ENCODE measurements at places on chromosomes 1 and 21.

GRCh38 chr1:5901150-5901549, 91.1 kb downstream of the NPHP4 start:
- DNase-seq, result no peak

- DNase-seq, result no peak
These were observed 650.3 kb downstream of the AJAP1 start for GRCh38 chr1:5304702-5305101.

- no peak for DNase-seq
These were observed 408 bp downstream of the LMO4 start for GRCh38 chr1:87329051-87329525.

DNA sequence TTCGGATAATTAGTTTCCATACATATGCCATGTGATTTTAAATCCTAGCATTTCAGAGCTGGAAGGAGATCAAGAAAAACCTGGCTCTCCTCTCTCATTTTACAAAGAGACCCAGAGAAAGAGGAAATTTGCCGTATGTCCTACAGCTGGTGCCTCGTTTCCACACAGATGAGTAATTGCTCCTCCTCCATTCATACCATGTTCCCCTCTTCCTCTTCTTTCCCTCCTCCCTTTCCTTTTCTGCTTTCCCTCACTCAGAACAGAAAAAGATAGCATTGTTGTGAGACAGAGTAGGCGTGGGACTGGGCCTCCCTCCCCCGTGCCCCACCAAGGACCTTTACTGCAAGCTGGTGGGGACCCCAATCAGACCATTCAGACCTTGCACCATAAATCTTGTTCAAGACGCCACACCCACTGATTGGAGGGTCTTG, 13.7 kb upstream of the SLC44A3 start:
- DNase-seq, result no peak

- no peak for DNase-seq
These were observed 184.6 kb upstream of the JUN start for GRCh38 chr1:58968360-58968952.

- DNase-seq, result no peak
These were observed 29.1 kb downstream of the ARID1A start for GRCh38 chr1:26724926-26725325.

GRCh38 chr1:6460301-6461050, 5.5 kb downstream of the TNFRSF25 start:
- DNase-seq, result no peak

- no peak for DNase-seq
These were observed 44.0 kb downstream of the MORN1 start for GRCh38 chr1:2347409-2347785.

DNA sequence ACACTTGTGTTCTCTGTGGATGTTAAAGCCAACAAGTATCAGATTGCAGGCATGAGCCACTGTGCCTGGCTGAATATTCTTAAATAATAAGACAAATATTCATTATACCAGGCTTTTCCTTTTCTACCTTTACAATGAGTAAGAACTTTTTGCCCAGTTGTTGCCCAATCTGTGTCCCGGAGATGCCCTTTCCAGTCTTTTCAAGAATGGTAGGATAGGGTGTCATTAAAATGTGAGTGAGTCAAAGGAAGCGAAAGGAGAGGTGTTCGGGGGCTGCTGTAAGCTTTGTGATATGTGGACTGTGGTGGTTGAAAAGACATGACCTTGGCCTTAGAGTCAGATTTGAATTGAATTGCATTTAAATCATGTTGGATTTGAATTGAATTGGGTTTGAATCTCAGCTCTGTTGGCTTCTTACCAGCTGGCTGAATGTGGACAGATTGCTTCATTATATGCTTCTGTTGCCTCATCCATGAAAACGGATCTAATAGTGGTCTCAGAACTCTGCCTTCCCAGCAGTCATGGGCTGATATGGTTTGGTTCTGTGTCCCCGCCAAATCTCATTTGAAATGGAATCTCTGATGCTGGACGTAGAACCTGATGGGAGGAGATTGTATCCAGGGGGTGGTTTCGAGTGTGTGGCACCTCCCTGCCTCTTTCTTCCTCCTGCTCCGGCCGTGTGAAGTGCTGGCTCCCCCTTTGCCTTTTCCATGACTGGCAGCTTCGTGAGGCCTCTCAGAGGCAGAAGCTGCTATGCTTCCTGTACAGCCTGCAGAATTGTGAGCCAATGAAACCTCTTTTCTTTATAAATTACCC, 22.7 kb upstream of the AADACL3 start:
- no peak for DNase-seq

GRCh38 chr1:46137916-46138315, 5.5 kb upstream of the PIK3R3 start:
- DNase-seq, result no peak

DNA sequence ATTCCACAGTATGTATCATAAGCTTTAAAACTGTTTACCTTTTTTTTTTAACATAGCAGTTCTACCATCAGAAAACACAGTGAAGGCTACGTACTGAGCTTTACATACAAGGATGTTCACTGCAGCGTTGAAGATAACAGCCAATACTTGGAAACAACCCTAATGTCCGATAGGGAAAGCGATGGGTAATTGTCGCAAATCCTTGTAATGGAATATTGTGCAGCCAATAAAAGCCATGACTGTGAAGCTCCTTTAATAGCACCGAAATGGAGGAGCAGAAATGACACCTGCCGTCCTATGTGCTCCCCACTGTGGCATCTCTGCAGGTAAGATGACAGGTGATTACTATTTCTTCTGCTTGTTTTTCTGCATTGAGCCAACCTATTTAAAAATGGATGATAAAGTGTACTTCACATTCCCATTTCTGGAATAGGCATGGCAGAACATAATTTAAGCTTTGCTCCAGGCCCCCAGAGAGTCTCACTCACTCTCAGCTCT, 523.8 kb downstream of the PTPRU start:
- DNase-seq, result no peak
